ENCODE measurements at places on chromosomes 5 and 9. TPM values are rescaled to one million over a fixed set of nuclear protein-coding genes. Genes with fewer than 3 reads are reported as not detected.

LCN15 gene
- total RNA-seq = not detected

GRCh38 chr5:180328296-180329137, 24.6 kb downstream of the GFPT2 start:
- H3K4me1 ChIP-seq = peaks cover 47% of the 10 kb centered on the region
- DNase-seq = peak; percentile 22
- no peak overlapping the region for H3K27ac ChIP-seq
- no peak overlapping the region for H3K4me3 ChIP-seq
- H3K36me3 ChIP-seq = no peaks in the 10 kb centered on the region

DNA sequence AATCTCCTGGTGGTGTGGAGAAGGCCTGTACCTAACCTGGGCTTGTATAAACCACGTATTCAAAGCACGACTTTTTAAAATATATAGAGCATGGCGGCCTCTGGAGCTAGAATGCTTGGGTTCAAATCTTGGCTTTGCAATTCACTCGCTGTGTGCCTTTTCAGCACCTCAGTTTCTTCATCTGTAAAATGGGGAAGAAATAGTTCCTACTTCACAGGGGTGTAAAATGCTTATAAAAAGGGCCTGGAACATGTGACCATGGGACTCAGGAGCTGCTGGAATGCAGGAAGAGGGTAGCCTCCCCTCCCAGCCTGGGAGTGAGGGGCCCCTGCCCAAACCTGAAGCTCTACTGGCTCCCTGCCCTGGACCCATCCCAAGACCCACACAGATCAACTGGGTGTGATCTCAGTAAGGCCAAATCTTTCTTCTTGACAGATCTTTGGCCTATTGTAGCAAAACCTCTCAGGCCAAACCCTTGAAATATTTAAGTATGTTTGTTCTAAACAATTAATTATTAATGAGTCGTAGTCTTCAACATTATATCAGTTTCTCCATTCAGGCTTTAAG, 269.0 kb downstream of the ZSWIM6 start:
- H3K4me1 ChIP-seq = no peaks in the 10 kb centered on the region
- H3K27me3 ChIP-seq = no peaks in the 10 kb centered on the region
- H3K4me3 ChIP-seq = no peak overlapping the region
- no peaks in the 10 kb centered on the region for H3K36me3 ChIP-seq
- no peak overlapping the region for H3K27ac ChIP-seq
- no peak for DNase-seq

DNA sequence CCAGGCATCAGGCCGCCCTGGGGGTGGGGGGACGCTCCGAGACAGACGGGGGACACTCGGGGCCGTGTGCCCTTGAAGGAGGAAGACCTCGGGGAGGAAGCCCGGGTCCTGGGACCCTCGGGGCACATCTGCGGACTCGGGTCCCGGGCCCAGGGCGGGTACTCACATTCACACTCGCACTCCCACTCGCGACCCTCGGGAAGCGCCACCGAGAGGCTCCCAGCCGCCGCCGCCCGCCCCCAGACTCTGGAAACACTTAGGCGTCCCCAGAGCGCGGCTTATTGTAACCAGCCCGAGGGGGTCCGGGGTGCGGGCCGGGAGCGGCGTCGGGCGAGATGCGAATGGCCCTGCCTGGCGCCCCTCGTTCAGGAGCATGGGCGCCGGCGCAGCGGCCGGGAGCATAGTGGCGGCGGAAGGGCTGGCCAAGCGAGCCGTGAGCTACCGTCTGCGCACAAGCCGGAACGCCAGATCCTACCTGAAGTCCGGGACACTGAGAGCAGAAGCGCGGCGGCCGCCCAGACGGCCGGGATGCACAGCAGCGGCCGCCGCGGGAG, 559 bp downstream of the ROR2 start:
- H3K4me3 ChIP-seq = peak overlapping the region; percentile 57
- DNase-seq = no peak
- no peaks in the 10 kb centered on the region for H3K36me3 ChIP-seq
- peak overlapping the region; percentile 78 for H3K27ac ChIP-seq

All from esophagus squamous epithelium (tissue), 5 donors.